ENCODE measurements at places on chromosomes 2 and 18.
A peak's percentile ranks its signal among the peaks of the same experiment; 100 is the strongest.

DNA sequence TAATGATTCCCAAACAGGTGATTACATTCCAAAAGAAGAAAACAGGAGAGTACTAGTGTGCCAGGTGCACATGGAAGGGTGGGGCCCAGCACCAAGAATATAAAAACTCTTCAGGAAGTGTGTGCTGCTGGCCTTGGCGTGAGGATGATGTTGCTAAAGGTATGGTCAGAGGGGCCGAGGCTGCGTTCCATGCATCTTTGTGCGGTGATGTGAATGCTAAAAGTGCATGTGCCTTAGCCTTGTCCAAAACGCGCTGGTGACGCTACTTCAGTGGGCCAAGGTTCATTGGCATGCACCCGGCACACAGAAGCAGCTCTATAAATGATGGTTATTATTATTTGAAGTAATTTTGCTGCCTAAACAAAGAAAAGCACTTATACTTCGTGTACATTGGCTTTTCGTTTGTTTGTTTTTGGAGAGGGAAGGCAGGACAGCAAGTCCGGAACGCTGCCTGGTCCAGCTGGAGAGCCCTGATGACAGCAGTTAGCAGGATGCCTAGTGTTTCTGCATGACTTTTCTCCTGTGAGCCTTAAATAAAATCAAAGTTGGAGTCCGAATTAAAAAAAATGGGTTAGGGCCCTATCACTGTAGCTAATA is 2.9 kb downstream of the ALKAL2 start:
- no peak for DNase-seq

DNA sequence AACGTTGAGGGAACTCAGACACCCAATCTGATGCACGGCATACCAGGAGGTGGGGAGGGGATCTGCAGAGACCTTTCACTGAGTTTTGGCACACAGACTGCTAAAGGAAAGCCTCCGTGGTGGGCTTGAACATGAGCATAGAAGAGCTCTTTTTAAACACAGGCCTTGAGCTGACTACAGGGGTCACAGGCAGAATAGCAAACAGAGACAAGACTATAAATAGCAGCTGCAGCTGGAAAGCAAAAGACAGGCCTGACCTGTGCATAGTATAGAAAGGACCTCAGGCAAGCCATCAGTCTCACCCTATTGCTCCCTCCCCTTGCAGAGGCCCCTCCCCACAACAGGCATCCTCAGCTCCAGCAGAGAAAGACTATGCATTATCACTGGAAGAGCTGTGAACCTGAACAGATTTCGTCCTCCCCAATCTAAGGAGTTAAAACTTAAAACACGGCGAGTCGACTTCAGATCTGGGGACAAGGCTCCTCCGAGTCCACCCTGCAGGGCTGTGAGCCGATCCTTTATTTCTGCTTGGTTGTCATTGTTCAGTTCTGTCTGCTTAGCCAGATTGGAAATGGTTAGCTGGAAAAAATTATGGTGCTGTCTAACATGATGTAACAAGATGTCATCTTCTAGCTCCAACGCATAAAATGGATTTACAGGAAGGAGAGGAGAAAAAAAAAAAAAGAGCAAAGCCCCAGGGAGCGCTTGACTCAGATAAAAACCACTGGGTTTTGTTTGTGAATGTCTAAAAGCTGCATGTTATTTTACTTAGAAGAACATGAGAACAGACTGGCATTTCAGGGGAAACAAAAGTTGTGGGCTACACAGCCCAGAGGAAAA is 25.2 kb upstream of the LCLAT1 start:
- peak; percentile 57 for DNase-seq

- DNase-seq, result no peak
These were observed 131.7 kb upstream of the CDH20 start for GRCh38 chr18:61201511-61201910.

DNA sequence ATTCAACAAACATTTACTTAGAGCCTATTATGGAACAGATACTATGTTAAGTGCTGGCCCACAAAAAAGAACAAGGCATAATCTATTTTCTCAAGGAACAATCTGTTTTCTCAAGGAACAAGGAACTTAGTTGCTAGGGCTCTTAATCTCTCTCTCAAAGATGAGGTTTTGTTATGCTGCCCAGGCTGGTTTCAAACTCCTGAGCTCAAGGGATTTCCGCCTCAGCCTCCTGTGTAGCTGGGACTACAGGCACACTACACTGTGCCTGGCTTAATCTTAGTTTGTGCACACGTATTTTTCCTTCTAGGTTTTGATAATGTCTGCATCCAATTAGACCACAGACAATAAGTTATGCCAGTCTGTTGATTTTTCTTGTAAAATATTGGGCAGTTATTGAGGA is 89.5 kb downstream of the PTH2R start:
- no peak for DNase-seq

DNA sequence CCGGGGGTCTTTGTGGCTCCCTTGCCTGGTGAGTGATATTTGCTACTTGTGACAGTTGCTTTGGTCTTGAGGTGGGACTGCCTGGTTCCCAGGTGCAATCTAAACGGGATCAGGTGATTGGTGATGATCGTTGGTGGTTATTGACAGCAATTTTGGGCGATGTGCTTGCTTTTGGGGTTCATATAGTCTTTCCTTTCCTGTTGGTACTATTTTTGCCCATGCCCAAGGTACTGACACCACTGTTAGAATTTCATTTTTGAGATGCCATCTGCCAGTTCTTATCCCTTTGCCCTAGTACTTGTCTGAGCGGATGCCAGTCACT is 573 bp downstream of the WDR7 start:
- DNase-seq, result no peak

DNA sequence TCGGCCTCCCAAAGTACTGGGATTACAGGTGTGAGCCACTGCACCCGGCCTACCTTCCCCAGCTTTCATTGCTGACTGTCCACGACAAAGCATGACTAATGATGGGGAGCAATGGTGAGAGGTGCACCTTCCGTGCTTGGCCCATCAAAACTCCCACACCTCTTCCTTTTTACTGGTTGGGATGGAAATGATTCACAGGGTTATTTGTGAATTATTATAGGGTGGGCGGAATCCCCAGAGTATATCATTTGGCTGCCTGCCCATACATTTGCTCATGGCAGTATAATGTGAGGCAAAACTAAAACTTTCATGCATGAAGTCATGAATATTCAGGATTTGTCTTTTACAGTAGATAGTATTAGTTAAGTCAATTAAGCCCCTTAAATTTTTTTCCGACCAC is 334.2 kb upstream of the NETO1 start:
- DNase-seq, result no peak

- no peak for DNase-seq
These were observed 160.9 kb downstream of the FBXO15 start for GRCh38 chr18:73986711-73987110.

GRCh38 chr2:210503001-210503623 is 26.6 kb upstream of the LANCL1 start:
- DNase-seq, result peak; percentile 28

DNA sequence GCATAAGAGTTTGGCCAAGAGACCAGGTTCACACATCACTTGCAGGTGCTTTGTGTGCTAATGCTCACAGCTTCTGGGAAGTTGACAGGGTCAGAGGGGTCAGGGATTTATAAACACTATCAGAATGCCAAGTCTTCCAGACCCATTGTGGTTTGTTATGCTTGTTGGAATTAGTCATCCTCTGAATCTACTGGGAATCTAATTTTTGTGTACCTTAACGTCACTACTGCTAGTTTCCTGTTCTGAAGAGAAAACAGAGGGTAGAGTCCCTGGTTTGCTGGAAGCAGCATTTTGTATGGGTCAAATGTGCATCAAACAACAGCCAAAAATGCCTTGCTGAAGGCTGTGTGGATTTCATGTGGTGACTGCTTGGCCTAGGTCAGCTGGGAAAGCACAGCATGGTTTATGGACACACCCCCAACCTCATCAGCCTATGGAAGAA is 33.3 kb downstream of the ANTXR1 start:
- DNase-seq, result no peak

DNA sequence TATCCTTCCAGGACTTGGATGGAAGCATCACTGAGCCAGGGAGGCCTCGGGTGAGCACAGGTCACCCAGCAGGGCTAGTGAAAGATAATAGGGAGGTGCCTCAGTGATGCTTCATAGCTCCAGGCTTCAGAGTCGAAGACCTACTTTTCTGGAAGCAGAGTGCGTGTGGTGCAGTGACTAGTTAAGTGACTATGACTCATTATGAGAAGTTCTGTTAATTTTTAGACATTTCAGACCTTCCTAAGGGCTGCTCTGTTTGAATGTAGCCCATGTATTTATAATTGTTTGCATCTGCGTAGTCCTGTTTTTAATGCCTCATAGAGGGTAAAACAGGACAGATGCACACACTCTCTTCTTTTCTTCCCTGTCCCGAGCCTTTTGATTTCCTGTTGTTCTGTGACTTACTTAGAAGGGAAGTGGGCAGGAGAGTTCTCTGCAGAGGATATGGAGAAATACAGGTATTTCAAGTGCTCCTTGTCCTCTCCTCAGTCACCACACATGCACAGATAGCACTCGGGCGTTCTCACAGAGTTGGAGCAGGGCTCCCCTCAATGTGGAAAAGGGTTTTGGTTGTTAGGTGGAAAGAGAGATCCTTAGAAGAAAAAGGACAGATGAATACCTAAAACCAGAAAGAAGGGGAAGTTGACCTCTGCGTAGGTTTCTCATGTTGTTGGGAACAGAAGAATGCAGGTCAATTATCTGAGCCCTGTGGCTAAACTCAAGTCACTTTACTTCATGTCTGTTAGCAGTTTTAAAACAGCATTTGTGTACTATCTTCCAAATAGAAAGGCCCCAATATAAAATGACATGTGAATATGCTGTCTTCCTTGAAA is 34.7 kb downstream of the RALB start:
- no peak for DNase-seq

GRCh38 chr2:19764998-19765397 is 136.8 kb downstream of the TTC32 start:
- no peak for DNase-seq

GRCh38 chr2:203681978-203682377 is 24.5 kb upstream of the CD28 start:
- no peak for DNase-seq

DNA sequence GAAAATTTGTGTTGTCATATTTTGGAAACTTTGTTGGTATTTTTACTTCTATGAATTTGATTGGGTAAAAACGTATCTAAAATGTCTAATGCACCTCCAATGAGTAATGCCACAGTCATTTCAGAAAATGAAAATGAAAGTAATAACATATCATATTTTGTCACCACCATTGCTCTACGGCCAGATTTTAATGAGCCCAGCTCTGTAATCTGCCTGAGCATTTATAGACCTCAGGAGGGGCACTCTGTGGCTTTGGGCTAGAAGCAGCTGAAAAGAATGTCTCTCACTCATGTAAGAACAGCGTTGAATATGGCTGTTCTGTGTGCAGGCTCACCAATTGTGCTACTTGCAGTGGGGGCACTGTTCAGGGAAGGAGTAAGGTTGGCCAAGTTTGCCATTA is 32.7 kb upstream of the ABCA12 start:
- no peak for DNase-seq

DNA sequence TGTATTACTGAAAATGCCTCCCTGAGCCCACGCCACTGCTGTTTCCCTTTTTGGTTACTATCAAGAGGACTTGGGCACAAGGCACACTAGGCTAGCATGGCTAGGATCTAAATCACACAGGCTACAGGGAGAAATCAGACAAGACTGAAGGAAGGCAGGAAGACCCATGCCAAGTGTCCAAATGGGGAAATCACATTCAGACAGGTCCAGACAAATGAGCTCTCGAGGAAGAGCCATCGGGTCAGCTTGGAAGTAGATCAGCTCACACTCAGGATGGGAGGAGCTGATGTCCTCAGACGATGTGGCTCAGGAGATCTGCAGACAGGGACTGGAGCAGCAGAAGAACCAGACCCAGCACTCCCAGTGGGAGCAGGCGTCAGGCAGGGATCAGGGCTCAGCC is 113.2 kb downstream of the COL6A3 start:
- DNase-seq, result no peak

DNA sequence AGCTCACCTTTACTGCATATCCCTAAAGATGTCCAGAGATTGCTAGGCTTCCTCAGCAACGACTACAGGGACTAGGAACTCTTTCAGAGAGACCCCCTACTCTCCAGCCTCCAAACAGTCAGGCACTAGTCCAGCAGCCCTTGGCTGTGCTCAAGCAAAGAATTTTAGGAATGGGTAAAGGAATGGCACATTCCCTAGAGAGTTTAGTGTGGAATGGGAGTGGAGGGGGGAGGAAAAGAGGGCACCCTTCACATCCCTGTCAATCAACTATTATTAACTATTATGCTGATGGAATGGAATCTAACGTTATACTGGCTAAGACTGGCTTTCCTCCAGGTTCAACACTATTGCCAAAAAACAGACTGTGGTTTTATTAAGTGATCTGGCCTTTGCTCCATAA is 64.8 kb downstream of the IKZF2 start:
- peak; percentile 19 for DNase-seq

DNA sequence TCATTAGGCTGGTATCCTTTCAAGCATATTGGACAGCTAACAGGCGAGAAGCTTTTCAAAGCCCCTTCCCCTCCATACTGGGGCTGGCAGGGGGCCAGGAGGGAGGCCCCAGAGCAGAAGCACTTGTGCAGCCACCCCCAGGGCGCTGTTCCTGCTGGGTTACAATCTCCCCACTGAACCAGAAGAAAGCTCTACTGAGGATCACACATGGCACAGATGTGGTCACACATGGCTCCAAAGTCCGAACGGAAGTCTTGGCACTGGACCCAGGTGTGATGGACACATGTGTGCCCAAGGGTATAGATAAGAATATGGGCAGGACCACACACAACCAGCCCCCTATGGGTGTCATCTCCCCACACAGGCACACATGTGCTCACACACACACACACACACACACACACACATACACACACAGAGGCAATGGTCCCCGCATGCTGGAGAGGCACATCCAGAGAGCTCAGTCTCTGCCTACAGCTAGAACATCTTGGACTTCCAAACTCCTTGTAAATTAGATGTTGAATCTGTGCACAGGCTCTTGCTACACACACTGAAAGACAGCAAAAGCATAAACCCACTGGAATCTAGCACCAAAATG is 56.4 kb downstream of the TTC32 start:
- no peak for DNase-seq

DNA sequence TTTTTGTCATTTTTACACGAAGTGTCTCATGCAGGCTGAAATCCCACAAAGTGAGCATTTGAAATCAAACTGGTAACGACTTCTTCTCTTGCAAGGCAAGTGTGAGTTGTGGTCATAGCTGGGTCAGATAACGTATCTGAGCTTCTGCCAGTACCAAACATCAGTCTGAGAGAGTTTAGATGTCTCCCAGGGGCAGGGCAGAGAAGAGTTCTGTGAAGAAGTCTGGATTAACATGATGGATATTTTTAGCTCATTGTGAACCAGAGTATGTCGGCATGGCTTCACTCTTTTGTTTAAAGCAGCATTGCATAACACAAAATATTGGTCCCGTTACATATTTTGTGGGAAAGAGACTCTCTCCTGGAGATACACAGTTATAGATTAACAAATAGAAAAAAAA is 655.5 kb upstream of the KLHL29 start:
- DNase-seq, result no peak

- DNase-seq, result no peak
These were observed 19.9 kb upstream of the BCL2L11 start for GRCh38 chr2:111100765-111101162.

DNA sequence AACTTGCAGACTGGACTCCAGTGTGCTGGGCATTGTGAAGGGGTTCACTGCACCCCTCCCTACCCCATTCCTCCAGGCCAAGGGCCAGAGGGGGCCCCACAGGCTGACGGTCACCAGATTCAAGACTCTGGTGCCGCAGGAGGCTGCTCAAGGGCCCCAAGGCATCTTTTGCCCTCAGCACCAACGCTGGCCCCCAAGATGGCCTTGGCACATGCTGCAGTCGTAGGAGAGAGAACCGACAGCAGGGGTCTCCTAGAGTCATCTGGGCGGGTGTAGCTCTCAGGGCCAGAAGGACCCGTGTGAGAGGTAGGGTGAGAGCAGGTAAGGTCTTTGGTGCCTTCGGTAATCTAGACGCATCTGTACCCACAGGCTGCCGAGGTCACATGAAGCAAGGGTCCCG is 18.7 kb upstream of the ODC1 start:
- DNase-seq, result peak; percentile 71

Measured in H7 (cell line).